ENCODE measurements at places on chromosomes 1 and 21.

DNA sequence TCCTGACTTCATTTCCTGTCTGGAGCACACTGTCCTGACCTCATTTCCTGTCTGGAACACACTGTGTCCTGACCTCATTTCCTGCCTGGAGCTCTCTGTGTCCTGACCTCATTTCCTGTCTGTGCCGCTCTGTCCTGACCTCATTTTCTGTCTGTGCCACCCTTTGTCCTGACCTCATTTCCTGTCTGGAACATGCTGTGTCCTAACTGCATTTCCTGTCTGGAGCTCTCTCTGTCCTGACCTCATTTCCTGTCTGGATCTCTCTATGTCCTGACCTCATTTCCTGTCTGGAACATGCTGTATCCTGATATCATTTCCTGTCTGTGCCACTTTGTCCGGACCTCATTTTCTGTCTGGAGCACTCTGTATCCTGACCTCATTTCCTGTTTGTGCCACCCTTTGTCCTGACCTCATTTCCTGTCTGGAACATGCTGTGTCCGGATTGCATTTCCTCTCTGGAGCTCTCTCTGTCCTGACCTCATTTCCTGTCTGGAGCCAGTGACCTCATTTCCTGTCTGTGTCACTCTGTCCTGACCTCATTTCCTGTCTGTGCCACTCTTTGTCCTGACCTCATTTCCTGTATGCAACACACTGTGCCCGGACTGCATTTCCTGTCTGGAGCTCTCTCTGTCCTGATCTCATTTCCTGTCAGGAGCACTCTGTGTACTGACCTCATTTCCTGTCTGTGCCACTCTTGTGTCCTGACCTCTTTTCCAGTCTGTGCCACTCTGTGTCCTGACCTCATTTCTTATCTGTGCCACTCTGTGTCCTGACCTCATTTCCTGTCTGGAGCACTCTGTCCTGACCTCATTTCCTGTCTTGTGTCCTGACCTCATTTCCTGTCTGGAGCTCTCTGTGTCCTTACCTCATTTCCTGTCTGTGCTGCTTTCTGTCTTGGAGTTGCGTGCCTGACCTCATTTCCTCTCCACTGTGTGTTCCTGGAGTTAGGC lies 27.6 kb downstream of the SKI start:
- no peak for DNase-seq

DNA sequence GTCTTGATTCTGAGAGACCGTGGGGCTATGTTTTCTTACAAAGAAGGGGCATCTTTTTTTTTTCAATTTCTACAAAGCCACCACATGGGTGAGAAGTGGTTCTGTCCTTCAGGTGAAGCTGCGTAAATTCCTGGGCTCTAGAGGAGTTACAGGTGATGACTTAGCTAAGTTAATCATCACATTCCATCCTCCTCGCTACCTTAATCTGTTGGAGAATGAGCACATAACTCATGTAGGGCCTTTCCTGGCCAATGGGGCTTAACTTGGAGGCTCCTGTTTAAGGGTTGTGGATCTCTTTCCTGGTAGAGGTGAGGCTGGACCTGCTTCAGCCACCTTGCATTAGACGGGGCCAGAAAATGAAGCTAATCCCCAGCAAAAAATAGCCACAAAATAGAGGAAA lies 19.9 kb downstream of the REG4 start:
- DNase-seq, result no peak

GRCh38 chr1:86218859-86219258 lies 62.3 kb upstream of the COL24A1 start:
- no peak for DNase-seq

DNA sequence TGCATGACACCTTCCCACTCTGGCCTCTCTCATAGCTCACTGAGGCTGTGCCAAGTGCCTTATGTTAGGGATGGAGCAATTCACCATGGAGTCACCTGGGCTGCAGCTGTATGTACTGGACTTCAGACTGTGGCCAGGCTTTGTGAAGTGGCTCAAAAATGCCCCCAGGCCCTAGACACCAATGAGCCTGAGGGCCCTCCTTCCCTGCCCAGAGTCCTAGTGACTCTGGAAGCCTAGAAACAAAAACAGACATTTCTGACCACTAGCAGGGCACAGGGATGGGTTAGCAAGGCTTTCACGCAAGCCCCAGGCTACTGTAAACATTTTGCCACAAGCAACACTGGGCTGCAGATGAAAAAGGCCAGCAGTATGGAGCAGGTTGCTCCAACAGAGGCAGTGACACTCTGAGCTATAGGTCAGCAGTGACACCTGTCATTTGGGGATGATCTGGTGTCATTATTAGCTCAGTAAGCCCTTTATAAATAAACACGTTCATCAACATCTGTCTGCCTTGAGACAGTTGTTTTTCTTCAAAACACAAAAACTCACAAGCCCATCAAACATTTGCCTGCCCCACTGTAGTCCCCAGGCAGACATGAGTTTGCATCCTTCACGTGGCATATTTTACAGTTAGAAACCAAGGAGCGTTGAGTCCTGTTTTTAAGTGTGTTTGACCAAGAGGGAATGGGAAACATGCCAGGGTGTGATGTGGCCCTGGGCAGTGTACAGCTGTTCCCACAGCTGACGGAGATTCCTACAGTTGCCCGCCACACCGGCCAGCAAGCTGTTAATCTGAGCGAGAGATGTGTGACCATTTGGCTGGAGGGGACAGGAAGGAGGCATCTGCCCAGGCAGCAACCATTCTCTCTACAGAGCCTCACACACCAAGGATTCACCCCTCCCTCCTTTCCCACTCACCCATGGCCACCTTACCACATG lies 66.8 kb downstream of the KCNN3 start:
- DNase-seq, result no peak

DNA sequence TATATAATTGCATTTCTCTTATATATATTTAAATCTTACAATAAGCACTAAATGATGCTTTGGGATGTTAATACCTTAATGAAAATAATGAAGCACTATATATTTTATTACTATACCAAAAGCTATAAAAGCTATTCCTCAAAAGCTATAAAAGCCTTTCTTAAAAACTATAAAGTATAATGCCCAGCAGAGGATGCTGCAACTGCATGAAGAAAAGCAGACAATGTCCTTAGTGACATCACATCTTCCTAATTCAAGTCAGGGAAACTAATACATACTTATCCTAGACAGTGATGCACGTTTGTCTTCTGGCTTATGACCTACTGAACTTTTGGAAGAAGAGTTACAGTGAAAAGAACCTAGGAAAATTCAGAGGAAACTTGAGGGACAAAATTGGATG lies 13.6 kb upstream of the C1orf185 start:
- no peak for DNase-seq

DNA sequence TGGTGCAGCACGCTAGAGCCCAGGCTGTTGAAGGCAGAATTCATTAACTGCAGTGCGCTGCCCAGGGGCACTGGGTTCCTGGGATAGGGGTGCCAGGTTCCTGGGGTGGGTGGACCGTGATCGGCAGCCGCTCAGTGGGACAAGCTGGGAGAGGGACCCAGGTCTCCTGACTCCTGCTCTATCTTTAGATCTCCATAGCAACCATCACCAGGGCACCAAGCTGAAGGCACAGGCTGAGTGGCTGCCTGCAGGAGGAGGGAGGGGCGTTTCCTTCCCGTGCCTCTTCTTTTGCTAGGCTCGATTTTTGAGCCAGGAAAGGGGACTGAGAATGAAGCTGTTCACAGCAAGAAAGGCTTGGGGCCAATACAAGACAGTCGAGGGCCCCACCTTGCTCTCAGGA lies 20.9 kb upstream of the CDCP2 start:
- peak; percentile 46 for DNase-seq

GRCh38 chr1:154726896-154727753 lies 119.1 kb upstream of the ADAR start:
- no peak for DNase-seq

- DNase-seq, result no peak
These were observed 20.6 kb downstream of the ESPN start for GRCh38 chr1:6445062-6445763.

DNA sequence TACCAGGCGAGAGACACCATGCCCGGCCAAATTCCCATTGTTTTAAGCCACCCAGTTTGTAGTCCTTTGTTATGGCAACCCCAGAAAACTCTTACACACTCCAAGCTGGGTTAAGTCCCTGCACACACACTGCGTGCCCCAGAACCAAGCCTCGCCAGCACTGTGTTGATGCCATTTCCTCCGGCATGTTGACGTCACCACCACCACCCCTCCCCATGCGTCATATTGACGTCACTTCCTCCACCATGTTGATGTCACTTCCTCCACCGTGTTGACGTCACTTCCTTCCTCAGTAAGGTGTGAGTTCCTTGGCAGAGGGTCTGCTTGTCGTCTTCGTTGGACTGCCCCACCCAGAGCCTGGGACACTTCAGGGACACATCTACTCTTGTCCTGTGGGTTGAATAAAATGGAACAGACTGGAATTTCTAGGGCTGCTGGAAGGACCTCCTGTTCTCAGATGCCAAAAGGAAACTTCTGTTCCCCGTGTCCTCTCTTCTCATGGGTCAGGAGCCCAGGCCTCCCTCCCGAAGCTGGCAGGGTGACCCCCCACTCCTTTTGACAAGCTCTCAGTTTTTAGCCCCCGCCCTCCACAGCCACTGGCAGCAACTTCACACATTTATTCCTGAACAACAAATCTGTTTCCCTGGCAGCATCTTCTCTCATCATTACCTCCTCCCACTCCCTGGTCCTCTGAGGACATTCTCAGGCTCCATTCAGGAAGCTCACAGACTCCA lies 643.3 kb downstream of the NPHP4 start:
- DNase-seq, result no peak

GRCh38 chr1:176205332-176205914 lies 1.7 kb downstream of the COP1 start:
- DNase-seq, result no peak

DNA sequence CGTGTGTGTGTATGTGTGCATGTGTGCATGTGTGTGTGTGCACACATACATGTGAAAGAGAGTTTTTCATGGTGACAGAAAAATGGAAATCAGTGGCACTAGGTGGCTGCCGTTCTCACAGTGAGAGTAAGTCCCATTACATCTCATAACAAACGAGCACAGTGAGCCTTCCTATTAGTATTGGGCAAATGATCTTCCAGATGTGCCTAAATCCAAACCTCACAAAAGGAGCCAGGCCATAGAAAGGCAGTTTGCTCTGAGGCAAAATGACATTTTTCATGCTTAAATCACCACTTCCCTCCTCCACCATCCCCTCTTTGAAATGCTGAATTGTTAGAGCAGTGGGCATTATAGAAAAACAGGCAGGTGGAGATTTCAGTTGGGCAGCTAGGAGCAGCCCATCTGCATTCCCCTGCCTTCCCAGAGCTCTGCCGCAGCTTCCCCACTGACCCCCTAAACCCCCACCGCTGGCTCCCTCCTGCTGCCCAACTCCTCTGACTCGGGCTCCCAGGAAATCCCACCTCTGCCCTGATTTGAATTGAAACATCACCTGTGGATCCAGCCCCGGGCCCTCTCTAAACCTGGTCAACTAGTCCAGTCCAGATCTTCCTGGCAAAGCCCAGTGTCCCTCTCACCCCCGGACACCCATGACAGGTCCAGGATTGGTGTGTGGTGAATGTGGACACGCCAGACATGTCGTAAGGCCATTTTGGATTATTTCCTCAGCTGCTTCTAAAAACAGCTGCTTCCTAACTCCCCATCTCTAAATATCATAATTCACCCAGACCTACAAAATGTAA lies 190.5 kb downstream of the SEC16B start:
- DNase-seq, result no peak

- no peak for DNase-seq
These were observed 126.1 kb upstream of the KLHDC7A start for GRCh38 chr1:18354612-18355011.

GRCh38 chr1:177338376-177338775 lies 167.6 kb downstream of the BRINP2 start:
- no peak for DNase-seq

- no peak for DNase-seq
These were observed 366.8 kb downstream of the PTBP2 start for GRCh38 chr1:97088391-97088790.

DNA sequence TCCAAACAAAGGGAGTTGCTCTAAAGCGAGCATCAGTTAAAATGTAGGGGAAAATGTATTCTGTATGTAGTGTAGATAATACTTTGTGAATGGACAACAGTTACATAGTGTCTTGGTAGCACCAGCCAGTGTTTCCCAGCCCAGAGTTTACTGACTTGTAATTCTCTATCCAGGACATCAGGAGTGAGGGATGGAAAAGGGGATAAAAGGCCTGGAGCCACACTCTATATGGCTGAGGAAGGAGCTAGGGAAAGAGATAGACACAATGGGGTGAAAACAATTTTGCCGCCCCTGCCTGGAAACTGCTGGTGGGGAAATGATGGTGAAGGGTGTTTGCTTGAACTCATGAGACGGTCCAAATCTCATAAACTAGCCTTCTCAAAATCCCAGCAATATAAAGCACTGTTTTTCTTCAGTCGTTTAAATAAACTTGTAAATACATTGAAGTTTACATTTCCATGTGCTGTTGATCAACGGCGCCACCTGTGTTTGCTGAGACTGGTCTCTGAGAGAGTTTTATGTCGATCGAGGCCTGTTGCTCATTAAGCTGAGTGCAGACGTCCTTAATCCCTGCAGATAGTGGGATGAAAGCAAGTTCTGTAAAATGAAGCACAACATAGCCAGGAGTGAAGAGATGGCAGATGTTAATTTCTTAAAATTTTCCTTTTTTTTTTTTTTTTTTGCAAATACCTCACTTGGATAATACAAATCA lies 27.9 kb upstream of the AGO1 start:
- no peak for DNase-seq

DNA sequence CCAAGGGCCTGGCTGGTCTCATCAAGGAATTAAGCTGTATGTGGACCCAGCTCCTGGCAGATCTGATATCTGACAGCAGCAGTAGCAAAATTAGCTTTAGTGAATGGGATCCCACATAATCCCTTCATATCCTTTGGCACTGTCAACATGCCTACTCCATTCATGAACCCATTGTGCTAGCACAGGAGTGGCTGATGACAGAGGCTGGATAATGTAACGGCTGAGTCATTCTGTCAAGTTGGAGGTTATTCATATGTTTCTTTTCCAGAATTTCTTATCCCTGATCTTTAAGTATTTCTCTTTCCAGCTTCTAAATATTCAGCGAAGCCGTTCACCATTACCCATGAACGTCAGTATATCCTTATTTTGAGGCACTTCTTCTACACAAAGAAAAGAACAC lies 84.3 kb downstream of the EXTL2 start:
- no peak for DNase-seq

DNA sequence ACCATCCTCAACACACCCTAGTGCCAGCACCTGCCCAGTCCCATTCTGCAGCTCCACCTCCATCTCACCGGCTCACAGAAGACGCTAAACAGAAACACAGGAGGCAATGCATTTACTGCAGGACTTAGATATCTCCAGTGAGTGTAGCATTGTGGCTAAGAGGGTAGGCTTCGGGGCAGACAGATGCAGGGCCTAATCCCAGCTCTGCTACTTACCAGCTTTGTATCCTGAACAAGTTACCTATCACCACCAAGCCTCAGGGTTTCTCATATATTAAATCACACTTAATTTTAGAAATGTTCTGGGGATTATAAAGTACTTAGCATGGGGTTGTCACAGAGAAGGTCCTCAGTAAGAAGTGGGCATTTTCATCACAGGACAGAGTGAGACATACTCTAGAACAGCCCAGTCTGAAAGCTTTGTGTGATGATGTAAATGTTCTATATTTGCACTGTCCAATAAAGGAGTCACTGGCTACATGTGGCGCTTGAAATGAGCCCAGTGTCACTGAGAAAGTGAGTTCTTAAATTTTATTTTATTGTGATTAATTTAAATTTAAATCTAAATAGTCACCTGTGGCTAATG lies 149.3 kb upstream of the C8B start:
- no peak for DNase-seq

All from spleen (tissue), 13 donors.